Hypothalamus (tissue), 51 donors: ENCODE measurements at places on chromosomes 4 and X.

DNA sequence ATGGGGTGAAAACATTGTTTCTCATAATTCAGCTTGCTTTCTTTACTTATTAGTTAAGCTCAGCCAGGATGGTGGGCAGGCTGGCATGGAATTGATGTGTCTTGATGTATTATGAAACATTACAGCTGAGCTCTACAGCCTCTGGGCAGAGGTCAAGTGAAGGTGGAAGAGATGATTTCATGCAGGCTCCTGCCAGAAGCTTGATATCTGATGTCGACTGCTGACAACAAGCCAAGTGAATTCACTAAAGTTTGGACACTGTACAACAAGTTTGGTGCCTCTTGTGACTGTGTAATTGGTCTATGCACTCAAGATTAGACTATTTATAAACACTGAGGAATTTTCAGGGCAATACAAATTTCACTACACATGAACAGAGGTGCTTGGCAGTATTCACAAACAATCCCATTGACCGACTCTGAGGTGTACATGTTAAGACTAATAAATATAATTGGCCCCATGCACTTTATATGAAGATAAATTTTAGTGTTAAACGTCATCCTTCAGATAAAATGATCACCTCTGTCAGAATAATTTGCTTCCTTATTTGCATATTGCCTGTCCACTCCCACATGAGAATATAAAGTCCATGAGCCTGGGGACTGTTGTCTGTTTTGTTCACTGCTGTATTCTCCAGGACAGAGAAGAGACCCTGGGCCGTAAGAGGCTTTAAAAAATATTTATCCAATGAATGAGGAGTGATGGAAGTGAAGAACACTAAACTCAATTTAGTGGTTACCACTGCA, 612.2 kb downstream of the IQCM start:
- no peak for DNase-seq

DNA sequence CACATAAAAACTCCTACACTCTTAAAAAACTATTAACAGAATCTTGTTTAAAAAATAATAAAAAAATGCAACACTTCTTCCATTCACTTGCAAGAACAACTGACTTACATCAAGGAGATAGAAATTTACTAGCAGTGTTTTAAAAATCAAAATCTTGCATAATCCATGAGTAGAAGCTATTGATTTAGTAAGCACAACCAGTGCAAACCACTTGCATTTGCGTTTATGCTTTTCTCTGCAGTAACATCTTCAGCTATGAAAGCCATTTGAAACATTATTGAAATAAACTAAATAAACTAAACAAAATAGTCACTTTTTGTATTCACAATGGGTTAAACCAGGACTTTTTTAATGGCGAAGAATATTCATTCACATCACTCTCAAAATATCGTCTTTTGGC, 389.2 kb upstream of the EMCN start:
- no peak for DNase-seq

- DNase-seq = no peak
These were observed 65.6 kb downstream of the JAKMIP1 start for GRCh38 chr4:6134612-6135220.

GRCh38 chr4:123415977-123416376, 19.4 kb downstream of the SPRY1 start:
- DNase-seq = no peak

GRCh38 chr4:138897811-138898226, 117.8 kb upstream of the NOCT start:
- no peak for DNase-seq

DNA sequence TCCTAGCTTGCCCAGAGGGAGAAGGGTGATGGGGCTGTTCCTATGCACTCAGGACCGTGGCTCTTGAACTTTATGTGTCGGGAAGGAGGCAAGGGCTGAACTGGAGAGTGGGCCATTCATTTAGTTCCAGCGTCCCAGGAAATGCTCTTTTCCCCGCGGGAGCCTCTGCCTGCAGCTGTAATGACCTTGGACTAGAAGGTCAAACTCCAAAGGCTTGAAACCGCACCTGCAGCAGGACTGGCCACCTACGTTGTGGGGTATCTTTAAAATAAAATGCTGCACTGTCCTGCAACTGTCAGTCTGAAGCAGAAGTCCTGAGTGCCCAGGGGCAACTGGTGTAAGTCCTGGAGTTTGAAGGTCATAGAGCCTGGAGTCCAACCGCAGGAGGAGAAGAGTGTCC, 61.5 kb upstream of the LSM6 start:
- DNase-seq = no peak

DNA sequence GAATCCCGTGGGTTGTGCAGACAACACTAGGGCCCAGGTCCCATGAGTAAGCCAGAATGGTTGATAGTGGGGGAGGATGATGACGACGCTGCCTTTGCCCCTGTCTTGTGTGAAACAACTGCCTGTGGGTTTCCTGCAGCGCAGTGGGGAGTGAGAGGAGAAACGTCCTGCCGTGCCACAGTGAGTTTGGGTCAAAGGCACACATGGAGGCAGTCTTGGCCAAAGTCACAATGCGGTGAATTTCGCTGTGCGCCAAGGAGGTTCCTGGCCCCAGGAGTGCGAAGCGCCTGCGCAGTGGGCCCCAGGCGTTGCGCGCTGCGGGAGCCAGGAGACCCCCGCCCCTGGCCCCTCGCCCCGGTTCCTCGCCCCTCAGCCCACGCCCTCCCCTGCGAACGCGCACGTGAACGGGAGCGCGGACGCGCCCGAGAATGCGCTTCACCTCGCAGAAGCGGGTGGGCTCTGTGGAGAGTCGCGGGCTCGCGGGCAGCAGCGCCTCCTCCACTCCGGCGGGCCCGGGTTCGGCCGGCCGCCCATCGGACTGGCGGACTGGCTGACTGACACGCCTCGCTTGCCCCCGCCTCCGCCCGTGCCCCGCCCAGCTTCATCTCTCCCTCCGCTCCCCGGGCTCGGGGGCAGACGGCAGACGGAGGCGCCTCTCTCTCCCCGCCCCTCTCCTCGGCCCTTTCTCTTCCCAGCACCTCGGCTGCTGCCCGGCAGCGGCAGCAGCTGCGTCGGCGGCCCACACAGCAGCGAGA, at the start of gene NUDT10:
TSS of gene NUDT10 (plus strand) at position 635 of the 755 bp plus-strand sequence. CDS start 144 bp downstream, outside the sequence.
- peak; percentile 13 for DNase-seq

DNA sequence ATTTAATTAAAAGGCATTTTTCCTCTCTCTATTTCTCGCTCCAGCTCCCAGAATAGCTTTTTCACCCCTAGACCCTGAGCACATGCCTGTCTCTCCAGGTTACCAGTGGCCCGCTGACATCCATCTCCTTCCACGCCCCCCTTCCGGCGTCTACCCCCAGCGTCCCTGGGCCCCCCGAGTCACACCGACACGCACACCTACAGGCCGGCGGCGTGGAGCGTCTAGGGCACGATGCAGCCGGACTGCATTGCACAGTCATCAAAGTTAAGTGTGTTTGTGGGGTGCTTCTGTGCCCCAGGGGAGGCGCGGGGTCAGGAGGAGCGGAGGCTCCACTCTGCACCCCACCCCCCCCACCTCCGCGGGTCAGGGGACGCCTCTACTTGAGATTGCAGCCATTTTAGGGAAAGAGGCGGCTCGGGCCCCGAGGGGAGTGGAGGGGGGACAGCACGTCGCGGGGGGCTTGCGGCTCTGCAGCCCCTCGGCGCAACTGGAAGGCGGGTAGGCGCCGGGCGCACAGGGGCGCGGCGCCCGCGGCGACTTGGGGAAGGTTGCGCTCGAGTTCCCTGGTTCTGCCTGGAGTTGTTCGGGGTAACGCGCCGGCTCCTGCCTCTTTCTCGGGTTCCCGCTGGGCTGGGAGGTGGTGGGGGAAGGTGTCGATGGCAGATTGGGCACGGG, 112.7 kb downstream of the DHX15 start:
- DNase-seq = no peak
